ENCODE measurements at places on chromosomes 12 and 14. TPM values are rescaled to one million over a fixed set of nuclear protein-coding genes. Genes with fewer than 3 reads are reported as not detected.

- H3K36me3 ChIP-seq: no peaks in the 10 kb centered on the region
- no peaks in the 10 kb centered on the region for H3K27me3 ChIP-seq
- no peak overlapping the region for H3K4me3 ChIP-seq
Observed at GRCh38 chr12:97837401-97837800, 374.8 kb downstream of the RMST start.

Gene DDHD1
- 46.0 TPM for total RNA-seq

Gene B4GALNT1
- 11.0 TPM for total RNA-seq

DNA sequence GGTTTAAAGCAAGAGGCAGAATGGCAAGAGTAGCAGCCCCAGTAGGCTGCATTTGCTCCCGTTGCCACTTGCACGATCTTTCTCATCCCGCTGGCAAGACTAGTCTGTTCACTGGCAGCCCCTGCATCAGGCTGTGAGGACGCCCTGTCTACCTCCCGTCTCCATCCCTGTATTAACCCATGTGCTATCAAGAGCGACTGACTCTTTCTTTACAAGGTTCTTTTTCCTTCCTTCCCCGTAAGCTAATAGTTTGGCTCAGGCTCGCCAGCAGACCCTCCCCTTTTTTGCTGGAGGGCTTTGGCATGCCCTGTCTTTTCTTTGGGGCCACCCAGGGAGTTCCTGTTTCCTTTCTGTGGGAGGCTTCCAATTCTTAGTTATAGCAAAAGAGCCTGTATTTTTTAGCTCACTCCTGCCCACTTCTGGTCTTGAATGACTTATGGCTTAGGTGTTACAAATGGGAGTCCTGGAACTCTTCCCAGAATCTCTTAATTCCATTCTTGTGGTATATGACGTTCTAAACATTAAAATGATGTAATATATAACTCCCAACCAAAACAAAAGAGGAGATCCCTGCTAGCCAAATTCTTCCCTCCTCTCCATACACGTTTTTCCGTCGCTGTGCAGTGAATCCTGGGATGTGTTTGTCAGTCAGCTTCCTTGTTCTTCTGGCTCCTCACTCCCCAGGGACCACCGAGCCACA lies 149.0 kb downstream of the PRKCH start:
- DNase-seq: no peak
- H3K4me3 ChIP-seq: peak overlapping the region; percentile 53
- no peak overlapping the region for H3K27ac ChIP-seq
- peaks cover 29% of the 10 kb centered on the region for H3K4me1 ChIP-seq
- H3K27me3 ChIP-seq: no peaks in the 10 kb centered on the region
- no peaks in the 10 kb centered on the region for H3K36me3 ChIP-seq

DNA sequence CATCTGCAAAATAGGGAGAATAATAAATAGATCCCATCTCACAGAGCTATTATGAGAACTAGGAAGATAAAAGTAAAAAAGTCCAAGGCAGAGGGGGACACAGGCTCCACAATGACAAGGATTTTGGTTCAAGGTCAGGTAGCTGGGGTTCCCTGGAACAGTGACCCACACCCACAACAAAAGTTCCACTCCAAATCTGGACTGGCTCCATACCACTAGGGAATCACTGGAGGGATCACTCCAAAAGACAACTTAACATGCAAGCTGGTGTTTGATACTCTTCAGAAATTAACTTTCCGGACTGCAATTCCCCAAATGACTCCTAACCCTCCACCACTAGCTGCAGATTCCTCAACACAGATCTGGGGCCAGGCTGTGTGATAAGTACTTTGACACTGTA lies 54.9 kb downstream of the ITPK1 start:
- no peak overlapping the region for H3K4me3 ChIP-seq
- DNase-seq: no peak
- no peaks in the 10 kb centered on the region for H3K36me3 ChIP-seq

GRCh38 chr12:48221645-48222044 lies 18.6 kb upstream of the OR10AD1 start:
- H3K36me3 ChIP-seq: no peaks in the 10 kb centered on the region
- no peak overlapping the region for H3K27ac ChIP-seq
- H3K4me1 ChIP-seq: no peaks in the 10 kb centered on the region
- H3K27me3 ChIP-seq: no peaks in the 10 kb centered on the region
- H3K4me3 ChIP-seq: no peak overlapping the region
- DNase-seq: no peak

Measured in thoracic aorta (tissue), 2 donors.